ENCODE measurements at places on chromosomes 11 and 22.

DNA sequence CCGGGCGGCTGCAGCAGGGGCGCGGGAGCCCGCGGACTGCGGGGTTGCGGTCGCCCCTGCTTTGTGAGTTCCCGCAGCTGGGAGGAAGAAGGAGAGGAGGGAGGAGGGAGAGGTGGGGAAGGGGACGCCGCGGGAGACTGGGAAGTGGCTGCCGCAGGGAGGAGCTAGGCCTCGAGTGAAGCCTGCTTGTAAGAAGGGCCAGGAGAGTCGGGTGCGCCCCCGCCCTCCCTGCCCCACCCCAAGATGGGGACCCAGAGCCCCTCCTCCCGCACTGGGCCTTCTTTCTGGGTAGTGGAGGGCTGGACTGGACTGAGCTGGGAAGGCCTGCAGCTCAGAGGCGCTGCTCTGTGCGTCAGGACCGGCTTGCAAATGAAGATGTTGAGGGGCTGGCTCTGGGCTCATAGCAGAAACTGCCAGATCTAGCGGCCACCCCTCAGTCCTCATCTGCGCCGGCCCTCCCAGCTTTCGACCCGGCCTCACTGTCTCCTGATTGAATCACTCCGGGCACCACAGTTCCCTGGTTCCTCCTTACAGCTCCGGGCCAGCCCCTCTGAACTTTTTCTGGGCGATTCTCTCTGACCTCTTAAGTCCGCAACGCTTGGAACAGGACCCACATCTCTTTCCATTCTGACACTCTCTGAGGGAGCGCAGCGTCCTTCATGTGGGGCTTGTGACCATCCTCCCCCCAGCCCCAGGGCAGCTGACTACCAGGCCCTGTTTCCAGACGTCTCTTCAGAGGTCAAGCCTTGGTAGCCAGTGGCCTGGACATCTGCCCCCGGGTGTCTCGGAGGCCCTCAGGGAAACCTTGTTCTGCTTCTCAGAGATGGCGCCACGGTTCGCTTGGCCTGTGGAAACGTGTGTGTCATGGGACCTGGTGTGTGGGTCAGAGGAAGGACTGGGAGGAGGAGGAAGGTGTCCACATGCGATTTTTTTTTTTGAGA lies 21.9 kb downstream of the SERPINH1 start:
- no peak for DNase-seq

DNA sequence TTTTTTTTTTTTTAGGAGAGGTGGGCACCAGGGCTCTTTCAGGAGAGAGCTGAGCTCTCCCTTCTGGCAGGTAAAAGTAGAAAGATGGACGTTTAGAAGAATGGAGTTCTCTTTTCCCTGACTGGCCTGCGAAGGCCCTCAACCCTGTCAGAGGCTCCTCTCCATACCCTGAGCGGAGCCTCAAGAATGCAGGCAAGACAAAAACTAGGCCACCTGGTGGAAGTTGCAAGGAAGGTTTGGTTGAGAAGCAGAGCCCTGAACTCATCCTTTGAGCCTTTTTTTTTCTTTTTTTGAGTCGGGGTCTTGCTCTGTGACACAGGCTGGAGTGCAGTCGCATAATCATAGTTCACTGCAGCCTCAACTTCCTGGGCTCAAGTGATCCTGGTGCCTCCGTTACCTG lies 1.4 kb downstream of the OTOG start:
- DNase-seq, result no peak

DNA sequence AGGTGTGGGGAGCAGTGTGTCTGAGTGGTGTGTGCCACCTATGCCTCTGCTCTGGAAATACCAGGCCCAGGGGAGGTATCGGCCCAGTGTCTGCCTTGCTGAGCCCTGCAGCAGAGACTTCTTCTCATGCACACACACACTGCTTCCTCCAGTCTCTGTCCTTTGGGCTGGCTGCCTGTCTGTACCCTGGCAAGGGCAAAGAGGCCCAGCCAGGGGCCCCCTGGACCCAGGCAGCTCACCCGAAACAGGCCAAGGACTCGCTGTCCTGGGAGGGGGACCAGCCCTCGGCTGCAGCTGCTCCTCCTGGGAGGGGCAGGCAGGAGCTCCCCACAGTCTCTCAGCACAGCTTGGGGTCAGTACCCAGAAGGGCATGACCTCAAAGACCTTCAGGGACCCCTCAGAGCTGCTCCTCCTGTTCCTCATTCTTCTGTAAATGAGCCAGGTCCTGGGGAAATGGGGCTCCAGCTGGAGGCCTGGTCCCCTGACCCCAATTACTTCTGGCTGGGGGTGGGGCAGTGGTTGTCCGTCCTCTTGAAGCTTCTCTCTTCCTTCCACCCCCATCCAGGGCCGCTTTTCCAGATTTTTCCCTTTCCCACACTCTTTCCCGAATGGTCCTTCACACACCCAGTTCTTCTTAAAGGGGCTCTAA lies 24.5 kb upstream of the ALX4 start:
- DNase-seq, result no peak

DNA sequence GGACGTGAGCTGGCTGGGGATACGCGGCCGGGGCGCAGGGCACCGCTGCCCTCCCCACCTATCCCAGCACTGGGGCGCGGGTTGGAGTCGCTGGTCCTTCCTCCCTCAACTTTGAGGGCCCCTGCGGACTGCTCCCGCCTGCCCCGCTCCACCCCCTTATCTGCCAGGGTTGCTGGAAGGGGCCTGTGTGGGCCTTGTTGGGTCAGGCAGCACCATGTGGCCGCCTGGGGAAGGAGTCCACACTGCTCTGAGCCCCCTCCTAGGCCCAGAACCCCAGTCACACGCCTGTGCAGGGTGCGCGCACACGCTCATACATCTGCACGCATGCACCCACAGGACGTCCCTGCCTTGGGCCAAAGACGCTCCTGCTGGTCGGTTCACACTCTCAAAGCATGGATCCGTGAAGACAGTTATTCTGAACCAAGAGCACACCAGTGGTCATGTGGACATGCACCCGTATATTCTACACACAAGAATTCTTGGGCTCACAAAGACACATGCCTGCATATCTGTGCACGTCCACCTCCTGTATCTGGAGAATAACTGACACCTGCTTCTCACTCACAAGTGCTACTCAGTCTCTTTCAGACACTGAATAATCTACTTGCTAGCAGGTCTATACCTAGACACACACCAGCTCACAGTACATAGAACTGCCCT lies 710 bp downstream of the TUB start:
- no peak for DNase-seq

Measured in RCC 7860 (cell line).